Astrocyte (in vitro differentiated cells and primary cell): ENCODE measurements at places on chromosomes 7 and 10. TPM values are rescaled to one million over a fixed set of nuclear protein-coding genes. Genes with fewer than 3 reads are reported as not detected.

GRCh38 chr10:127326883-127327282 is 130.5 kb upstream of the INSYN2A start:
- H3K4me1 ChIP-seq = no peaks in the 10 kb centered on the region
- H3K27me3 ChIP-seq = no peaks in the 10 kb centered on the region
- no peak overlapping the region for H3K27ac ChIP-seq
- no peak for DNase-seq

GRCh38 chr7:11681461-11681860 is 150.5 kb downstream of the THSD7A start:
- no peak overlapping the region for H3K27ac ChIP-seq
- H3K4me1 ChIP-seq = no peaks in the 10 kb centered on the region
- no peak for DNase-seq

DNA sequence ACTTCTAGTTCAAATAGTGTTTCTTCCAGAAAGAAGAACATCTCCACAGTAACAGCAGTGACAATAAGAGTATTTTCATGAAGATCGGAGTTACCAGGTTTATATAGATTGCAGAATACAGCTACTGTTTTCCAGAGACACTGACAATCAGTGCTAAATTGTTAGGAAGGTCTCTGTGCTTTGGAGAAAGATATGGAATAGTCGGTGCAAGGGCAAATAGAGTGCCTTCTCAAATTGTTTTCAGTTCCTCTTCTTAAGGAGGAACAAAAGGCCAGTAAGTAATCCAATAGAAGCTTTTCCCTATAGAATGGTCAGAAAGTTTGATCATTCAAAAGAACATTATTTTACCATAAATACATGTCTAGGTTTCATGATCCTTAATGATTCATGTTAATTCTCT is 2.6 kb upstream of the KIAA1217 start:
- H3K4me3 ChIP-seq = no peak overlapping the region
- no peaks in the 10 kb centered on the region for H3K27me3 ChIP-seq
- H3K4me1 ChIP-seq = peaks cover 14% of the 10 kb centered on the region
- no peaks in the 10 kb centered on the region for H3K36me3 ChIP-seq
- no peak for DNase-seq

The IMMP2L gene
- total RNA-seq = 13.8 and 13.9 TPM in 2 replicates

The TTYH3 gene
- 264 and 273 TPM in 2 replicates for total RNA-seq

DNA sequence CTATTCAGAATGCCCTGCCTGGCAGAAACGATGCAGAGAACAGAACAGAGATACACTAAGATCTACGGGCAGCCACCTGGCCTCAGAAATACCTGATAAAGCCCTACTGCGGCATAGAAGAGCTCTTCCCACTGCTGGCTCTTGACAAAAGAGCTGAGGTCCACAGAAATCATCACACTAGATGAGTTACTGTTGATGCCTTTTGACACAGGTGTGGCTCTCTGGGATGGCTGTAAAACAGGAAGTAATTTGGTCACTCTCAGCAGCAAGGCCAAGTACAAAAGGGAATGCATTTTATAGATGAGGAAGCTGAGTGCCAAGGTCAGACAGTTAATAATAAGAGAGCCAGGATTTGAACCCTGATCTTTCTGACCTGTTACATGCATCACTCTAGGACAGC is 35.0 kb upstream of the ACSL5 start:
- no peaks in the 10 kb centered on the region for H3K36me3 ChIP-seq
- no peak overlapping the region for H3K27ac ChIP-seq
- no peaks in the 10 kb centered on the region for H3K4me1 ChIP-seq
- H3K4me3 ChIP-seq = no peak overlapping the region

The GPER1 gene
- total RNA-seq = 13.7 and 17.4 TPM in 2 replicates

The FASTK gene
- 56.1 and 61.6 TPM in 2 replicates for total RNA-seq

- H3K4me1 ChIP-seq = no peaks in the 10 kb centered on the region
- no peak overlapping the region for H3K27ac ChIP-seq
- H3K4me3 ChIP-seq = no peak overlapping the region
- H3K36me3 ChIP-seq = peaks cover 3% of the 10 kb centered on the region
- DNase-seq = no peak
- no peaks in the 10 kb centered on the region for H3K27me3 ChIP-seq
These were observed 52.0 kb downstream of the LRRC4 start for GRCh38 chr7:127979113-127979727.

The ANXA8L1 gene
- total RNA-seq = 0.59 and 1.5 TPM in 2 replicates

GRCh38 chr10:48667960-48668590 is 16.6 kb upstream of the WDFY4 start:
- H3K27ac ChIP-seq = no peak overlapping the region
- peaks cover 10% of the 10 kb centered on the region for H3K27me3 ChIP-seq
- DNase-seq = no peak
- no peaks in the 10 kb centered on the region for H3K4me1 ChIP-seq
- no peaks in the 10 kb centered on the region for H3K36me3 ChIP-seq
- no peak overlapping the region for H3K4me3 ChIP-seq
